RWPE2 (cell line): ENCODE measurements at places on chromosomes 6 and 20.

DNA sequence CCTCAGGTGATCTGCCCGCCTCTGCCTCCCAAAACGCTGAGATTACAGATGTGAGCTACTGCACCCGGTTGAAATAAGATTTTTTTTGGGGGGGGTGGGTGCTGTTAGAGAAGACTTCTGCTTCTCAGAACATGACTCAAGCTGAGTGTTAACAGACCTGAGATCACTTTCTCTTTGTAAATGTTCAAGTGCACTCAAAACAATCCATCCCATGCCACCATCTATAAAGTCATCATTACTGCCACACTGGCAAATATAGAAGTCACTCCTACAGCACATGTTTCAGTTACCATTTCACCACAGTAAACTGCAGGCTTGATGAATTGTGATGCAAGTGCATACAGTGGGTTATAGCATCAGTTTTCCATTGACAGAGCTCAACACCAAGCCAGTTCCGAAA is 9.0 kb downstream of the VPS16 start:
- DNase-seq: no peak

- no peak for DNase-seq
Observed at GRCh38 chr6:3616565-3617176, 134.8 kb downstream of the PXDC1 start.

DNA sequence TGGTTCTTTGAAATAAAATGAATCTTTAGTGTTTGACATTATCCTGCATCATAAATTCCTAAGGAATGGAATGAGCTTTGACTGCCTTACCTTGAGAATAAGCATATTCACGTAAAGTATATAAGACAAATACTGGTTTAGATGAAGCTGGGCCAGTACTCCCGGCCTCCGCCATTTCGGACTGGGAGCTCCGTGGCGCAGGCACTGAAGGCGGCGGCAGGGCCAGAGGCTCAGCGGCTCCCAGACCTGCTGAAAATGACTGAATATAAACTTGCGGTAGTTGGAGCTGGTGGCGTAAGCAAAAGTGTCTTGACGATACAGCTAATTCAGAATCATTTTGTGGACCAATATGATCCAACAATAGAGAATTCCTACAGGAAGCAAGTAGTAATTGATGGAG is 76.2 kb upstream of the FAM83B start:
- DNase-seq: no peak

DNA sequence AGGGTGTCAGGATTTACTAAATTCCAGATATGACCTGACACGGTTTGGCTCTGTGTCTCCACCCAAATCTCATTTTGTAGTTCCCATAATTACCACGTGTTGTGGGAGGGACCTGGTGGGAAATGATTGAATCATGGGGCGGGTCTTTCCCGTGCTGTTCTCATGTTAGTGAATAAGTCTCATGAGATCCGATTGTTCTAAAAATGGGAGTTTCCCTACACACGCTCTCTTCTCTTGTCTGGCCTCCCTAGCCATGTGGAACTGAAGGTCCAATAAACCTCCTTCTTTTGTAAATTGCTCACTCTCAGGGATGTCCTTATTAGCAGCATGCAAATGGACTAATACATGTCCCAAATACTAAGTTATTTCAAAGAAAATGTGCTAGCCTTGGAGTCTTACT is 121.1 kb downstream of the CENPW start:
- no peak for DNase-seq

GRCh38 chr20:56762829-56763228 is 133.7 kb downstream of the TFAP2C start:
- DNase-seq: no peak

- DNase-seq: no peak
Observed at GRCh38 chr6:113149511-113149910, 707.6 kb upstream of the MARCKS start.

DNA sequence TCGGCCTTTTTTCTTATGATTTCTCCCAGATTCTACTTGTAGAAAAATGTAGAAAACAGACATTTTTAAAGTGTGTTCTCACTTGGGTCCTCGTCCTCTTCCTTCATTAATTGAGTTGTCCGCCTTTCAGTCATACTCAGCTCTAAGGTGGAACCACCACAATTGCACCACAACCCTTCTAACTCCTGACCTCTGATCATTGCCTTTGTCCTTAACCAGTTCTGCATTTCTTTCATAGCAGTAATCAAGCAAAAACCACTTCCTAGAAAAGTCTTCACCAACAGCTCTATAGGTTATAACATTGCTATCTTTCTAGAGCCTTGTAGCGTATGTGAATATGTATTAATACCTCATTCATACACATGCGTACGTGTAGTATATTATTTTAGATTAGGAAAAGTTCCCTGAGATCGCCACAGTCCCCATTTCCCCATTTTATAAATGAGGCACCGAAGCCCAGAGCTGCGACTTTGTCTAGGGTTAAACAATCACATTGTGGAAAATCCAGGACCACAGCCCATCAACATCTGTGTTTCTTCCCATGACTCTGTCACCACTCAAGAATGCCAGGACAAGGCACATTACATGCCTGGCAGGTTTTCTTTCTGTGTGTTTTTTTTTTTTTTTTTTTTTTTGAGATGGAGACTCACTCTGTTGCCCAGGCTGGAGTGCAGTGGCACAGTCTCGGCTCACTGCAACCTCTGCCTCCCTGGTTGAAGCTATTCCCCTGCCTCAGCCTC is 175.5 kb downstream of the BTBD3 start:
- no peak for DNase-seq

DNA sequence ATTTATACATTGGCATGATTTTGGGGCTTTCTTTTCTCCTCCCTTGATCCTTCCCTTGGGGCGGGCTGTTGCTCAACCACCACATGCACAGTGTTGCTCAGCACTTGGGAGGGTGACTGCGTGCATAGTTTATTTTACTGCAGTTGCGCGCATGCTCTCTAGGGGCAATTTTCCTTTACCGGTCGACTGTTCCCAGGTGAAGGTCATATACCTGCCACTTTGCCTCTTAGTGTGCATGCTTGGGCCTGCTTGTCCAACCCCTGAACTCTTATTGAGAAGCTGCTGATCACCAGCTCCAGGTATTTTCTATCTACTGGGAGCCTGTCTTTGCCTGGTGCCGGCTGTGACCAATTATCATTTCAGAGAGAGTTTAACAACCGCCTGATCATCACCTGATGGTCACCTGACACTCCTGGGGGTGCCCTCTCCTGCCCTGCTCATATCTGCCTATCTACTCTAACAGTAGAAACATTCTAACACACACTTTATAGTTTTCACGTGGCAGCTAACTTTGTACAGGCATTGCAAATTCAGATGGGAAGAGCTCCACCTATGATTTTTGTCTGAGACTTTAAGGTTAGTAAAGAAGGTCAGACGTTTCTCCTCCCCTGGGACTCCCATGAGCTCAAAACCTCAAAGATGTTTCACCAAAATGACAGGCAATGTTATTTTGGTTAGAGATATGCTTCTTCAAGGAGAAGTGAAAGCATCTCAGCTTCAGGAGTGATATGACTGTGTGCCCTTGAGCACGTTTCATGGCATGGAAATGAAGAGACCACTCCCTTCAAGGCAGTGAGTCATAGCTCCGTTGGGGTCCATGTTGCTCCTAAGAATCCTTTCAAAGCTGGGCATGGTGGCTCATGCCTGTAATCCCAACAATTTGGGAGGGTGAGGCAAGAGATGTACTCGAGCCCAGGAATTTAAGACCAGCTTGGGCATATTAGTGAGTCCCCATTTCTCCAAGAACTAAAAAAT is 227.5 kb upstream of the MYLIP start:
- no peak for DNase-seq

GRCh38 chr6:142820338-142821051 is 124.5 kb downstream of the HIVEP2 start:
- DNase-seq: no peak

DNA sequence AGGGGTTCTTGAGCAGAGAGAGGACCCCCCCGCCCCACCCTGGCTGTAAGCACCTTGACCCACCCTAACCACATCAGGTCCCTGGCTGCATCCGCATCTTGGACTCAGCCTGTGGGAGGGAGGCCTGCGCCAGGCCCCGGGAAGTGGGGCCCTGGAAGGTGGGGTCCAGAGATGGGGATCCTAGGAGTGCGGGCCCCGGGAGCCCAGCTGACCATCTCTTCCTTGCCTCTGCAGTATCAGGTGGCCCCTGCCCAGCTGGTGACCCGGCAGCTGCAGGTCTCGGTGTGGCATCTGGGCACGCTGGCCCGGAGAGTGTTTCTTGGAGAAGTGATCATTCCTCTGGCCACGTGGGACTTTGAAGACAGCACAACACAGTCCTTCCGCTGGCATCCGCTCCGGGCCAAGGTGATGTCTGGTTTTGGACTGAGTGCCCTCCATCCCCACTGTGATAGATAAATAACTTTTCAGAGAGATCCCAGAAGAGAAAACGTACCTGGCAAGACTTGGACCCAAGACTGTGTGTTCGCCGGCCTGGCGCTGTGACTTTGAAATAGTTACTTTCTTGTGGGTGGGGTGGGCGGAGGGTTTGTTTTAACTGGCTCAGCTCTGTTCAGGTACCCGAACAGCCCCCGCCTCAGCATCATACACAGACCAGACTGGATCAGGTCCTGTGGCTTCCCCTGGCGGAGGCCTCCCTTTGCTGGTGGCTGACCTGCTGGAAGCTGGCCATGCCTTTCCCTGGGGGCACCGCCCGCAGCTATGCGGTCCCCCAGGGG is 62.0 kb downstream of the EZR start:
- no peak for DNase-seq

DNA sequence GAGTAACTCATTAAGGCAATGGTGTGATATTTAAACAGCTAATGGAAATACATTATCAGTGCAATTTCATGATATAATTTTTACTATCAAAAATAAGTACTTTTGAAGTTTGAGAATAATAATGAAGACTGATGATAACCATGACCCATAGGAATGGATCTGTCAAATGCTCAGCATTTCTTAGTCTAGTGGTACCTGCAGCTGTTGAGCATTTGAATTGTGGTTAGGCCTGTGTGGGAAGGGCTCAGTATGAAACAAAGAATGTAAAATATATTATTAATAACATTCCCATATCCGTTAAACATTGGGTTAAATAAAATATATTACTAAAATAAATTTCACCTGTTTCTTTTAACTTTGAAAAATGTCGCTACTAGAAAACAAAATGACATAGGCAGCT is 173.0 kb downstream of the PHF3 start:
- DNase-seq: no peak

DNA sequence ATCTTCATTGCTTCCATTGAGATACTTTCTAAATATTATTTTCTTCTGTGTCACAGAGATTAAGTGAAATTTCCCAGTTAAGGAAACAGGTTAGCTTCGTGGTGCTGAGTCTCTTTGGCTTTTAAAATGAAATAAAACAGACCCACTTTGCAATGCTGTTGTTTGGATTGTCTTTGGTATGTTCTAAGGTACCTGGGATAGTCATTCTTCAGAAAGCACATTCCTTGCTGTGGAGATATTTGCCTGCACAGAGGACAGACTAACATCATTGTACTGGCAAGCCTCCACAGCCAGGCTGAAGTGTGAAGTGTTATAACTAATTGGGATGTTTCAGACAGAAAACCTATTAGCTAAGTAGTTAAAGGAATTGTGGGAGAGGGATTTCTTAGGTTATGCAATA is 148.8 kb upstream of the EPHA7 start:
- no peak for DNase-seq

- DNase-seq: no peak
Observed at GRCh38 chr6:129262661-129263060, 379.7 kb downstream of the LAMA2 start.

- no peak for DNase-seq
Observed at GRCh38 chr6:163565140-163565539, 150.6 kb downstream of the QKI start.

DNA sequence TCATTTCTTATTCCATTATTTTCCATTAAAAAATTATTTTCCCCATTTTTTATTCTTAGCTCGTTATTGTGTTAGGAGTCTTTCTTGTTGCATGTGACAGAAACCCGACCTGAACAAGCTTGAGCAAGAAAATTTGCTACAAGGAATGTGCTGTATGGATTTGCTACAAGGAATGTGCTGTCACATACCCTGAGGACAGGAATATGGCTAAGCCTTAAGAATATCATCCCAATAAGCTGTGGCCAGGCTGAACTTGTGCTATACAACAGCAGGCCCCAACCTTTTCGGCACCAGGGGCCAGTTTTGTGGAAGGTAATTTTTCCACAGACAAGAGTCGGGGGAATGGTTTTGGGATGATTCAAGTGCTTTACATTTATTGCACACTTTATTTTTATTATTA is 114.0 kb downstream of the TRMT11 start:
- no peak for DNase-seq

- DNase-seq: peak; percentile 99
Observed at GRCh38 chr20:61297986-61298385, 45.9 kb downstream of the CDH4 start.

DNA sequence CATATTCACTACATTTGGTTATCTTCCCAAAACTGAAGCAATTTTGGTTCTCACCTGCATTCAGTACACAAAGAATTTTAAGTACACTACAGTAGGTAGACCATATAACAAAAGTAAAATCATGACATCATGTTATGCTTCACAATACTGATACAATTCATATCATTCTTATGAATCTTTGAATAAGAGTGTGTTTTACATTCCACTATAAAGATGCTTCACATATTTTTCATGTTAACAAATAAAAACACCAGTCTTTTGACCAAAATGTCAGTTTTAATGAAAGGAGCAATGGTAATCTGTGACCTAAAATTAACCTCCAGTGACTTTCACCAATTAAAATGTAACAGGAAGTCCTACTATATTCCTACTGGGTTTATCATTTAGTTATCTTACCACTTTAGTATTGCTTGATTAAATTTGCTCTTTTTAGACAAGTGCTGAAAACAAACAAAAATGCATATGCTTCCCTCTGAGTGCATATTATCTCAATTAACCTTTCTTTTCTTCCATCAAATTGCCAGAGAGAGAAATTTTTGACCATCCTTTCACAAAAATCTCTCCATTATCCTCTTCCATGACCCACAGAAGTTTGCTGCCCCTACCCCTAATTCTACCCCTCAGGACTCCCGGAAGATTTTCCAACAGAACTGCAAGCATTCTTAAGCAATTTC is 49.3 kb downstream of the PHIP start:
- DNase-seq: no peak

DNA sequence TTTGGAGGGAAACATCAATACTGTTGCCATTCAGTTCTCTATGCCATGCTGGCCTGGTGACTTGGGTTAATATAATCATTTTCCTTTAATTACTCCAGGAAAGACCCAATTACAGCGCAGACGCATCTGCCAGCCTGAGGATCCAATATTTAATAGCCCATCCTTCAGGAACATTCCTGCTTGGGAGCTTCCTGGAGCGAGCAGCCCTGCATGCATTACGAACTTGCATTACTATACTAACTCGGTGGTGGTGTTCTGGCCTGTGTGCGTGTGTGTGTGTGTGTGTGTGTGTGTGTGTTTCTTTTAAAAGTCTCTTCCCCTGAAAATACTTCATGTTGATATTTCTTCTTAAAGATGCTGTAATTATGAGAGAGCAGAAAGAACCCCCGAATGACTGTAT is 26.5 kb downstream of the PMEPA1 start:
- no peak for DNase-seq

GRCh38 chr6:27568226-27568897 is 95.5 kb upstream of the ZNF184 start:
- DNase-seq: no peak

DNA sequence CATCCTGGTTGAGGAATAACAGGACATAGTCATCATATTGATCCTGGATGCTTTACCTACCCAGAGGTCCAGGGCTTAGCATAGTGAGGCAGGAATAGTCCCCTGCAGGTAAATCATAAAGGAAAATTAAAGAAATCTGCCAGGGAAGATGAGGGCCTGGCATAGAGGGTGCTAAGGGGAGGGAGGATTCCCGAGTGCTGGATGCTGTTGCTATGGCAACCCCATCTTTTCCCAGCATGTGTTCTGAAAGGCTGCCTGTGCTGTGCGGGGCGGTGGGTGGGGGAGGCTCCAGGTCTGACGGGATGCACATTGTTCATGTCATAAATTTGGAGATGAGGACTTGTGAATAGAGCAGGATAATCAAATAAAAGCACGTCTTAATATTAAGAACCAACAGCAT is 212.6 kb upstream of the PCSK2 start:
- DNase-seq: no peak
